ENCODE measurements at places on chromosomes 13 and 19.

GRCh38 chr19:11254666-11255065 is 7.7 kb downstream of the DOCK6 start:
- DNase-seq: no peak

DNA sequence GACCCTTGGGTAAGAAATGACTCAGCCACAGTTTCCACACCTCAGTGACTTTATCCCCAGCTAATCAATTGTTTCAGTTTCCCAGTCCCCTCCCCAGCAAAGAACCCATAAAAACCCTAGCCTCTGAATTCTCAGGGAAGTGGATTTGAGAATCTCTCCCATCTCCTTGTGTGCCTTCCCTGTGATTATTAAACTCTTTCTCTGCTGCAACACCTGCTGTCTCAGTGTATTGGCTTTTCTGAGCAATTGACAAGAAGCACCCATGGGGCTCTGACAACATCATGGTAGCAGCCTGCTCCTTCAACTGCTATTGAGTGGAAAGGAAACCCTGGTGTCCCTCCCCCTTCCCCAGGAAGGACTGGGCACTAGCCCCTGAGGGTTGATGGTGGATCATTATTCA is 73.7 kb downstream of the UQCRFS1 start:
- DNase-seq: no peak

DNA sequence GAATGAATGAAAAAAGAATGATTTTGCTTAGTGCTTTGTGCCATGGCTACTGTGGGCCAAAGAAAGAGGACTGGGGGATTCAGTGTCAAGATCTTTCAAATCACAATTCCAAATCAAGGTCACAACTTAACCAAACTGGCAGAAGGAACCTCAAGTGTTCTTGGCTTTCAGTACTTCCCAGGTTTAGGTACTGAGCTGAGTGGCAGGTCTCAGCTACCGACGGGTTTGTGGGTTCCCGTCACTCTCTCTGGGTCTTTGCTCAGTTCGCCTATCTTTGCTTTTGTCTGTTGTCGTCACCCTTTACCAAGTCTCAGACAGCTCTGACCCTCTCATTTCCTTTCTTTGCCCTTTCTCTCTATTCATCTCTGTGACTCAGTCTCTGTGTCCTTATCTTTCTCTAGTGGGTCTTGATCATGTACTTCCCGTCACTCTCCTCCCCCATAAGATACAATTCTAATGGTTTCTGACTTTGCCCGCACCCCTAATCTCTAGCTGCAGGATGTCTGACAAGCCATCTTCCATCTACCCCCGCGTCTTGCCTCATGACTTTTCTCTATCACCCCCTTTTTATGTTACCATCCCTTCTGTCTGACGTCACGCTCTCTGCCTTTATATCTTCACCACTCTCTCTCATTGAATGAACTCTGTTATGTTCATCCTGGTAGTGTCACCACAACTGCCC is 33.3 kb upstream of the LRRC4B start:
- DNase-seq: no peak

- DNase-seq: no peak
Measured at GRCh38 chr19:39126312-39127187, 964 bp downstream of the PAK4 start.
